Eye (tissue), 1 donor: ENCODE measurements at places on chromosomes 3 and 15.
A peak's percentile ranks its signal among the peaks of the same experiment; 100 is the strongest.

- DNase-seq, result no peak
Measured at GRCh38 chr3:170483485-170484262, 65.0 kb downstream of the CLDN11 start.

- peak; percentile 89 for DNase-seq
Measured at GRCh38 chr3:44235604-44236484, 5.8 kb upstream of the TOPAZ1 start.

DNA sequence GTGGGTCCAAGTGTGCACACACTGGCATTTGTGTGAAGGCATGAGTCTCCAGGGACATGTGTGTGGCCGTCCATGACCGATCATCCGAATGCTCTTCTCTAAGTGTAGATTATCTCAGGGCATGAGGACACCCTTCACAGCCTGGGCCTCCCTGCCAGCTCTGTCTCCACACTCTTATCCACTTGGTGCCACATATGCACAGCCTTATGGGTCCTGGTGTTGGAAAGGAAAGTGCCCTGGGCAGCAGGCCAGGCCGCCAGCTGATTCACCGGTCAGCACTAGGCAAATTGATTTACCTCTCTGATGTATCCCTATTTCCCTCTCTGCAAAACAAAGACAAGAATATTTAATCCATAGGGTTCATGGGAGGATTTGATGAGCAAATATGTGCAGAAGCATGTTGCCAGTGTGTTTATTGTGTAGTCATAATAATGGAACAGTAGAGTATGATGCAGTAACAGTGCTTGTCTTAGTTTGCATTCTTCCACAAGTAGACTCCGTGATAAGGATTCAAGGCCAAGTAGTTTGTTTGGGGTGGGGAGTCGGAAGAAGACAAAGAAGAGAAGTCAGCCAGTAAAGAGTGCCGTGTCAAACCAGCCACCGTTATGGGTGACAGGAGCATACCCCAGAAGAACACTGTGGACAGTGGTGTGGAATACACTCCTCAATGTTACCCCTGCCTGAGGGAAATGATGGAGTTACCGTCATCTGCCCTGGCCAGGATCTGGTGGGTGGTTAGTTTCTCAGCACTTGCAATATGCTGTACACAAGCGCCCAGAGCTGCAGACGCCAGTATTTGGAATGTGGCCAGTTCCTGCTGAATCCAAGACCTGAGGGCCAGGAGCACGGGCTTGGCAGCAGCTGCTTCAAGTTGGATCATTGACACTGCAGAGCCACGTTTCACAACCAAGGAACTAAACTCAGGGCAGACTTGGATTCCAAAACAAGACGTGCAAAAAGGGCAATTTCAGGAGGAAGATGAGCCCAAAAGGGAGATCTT is 85.1 kb downstream of the MTHFS start:
- DNase-seq, result peak; percentile 26

DNA sequence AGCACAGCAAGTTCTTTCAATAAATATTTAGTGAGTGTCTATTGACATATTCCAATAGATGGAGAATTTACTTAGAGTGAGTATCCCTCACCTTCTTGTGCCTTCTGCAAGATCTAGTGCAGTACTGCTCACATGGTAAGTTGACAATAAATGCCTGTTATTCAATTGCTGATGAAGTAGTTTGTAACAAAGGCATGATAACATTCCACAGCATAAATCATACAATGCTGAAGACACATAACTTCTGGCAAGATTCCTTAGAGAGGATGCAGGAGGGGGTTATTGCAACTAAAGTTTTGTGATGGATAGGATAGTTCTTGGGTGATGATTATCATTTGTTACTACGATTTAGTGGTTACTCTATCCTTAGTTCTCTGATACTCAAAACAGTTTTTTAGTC is 112.2 kb upstream of the RBMS3 start:
- no peak for DNase-seq

- no peak for DNase-seq
Measured at GRCh38 chr3:189809583-189809982, 178.4 kb downstream of the TP63 start.

- peak; percentile 93 for DNase-seq
Measured at GRCh38 chr3:159804726-159805410, 183.8 kb upstream of the IL12A start.

DNA sequence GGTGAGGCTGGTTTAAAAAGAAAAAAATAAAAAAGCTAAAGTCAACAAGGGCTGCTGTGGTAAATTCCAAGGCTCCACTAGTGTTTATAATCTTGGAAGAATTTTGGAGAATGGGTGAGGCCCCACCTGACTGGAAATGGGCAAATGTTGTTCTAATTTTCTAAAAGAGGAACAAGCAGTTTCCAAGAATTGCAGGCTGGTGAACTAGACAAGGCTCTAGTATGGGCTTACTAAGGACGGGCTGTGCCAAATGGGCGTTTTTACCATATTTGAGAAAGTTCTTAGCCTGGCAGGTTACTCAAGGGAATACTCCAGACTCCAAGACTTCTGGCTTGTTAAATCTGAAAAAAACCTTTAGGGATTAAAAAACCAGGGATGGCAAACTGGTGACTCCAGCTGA is 67.0 kb upstream of the ABHD2 start:
- no peak for DNase-seq

DNA sequence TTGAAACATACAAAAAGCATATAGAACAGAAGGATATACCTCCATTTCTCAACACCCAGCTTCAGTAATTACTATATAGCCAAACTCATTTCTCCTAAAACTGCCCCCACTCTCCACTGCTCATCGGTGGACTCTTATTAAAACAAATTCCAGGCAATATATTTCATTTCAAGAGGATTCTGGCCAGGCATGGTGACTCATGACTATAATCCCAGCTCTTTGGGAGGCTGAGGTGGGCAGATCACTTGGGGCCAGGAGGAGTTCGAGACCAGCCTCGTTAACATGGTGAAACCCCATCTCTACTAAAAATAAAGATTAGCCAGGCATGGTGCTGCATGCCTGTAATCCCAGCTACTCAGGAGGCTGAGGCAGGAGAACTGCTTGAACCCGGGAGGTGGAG is 40.9 kb downstream of the SNX4 start:
- DNase-seq, result no peak

- DNase-seq, result no peak
Measured at GRCh38 chr3:120062474-120062873, 31.8 kb downstream of the GSK3B start.
